Breast epithelium (tissue), 4 donors: ENCODE measurements at places on chromosomes 1 and 21. TPM values are rescaled to one million over a fixed set of nuclear protein-coding genes. Genes with fewer than 3 reads are reported as not detected.

DNA sequence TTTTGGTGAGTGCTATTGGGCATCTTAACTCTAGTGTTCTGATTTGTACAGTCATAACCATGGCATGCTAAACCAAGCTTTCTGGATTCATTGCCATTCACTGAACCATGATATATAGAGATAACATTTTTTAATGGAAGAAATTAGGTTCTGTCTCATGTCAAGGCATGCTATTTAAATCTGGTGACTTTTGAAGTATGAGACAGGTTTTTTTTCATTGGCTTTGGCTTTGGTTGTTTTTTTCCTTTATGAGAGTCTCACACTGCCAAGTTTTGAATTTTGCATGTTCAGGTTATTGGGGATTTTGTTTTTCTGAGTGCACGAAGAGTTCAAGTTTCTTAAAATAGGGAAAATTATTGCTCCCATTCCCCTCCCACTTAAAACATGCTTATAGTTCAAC lies 141.3 kb upstream of the ADAMTS5 start:
- DNase-seq, result no peak

DNA sequence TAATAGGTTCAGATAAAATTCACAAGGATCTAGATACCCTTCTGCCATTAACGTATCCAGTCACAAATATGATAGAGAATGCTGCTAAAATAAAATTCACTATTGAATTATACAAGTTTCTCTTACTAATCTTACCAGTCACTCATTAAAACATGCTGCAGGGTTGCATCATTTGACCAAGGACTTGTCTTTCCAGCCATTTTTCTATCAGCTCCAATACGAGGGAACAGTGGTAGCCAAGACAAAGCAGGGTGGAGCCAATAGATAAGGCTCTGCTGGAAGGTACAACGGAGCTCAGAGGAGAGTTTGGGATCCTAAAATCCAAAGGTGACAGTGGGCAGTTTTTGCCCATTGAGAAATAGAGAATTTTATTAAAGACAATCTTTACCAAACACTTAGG lies 4.0 kb downstream of the DONSON start:
- no peak for DNase-seq

The ERICH3 gene
- total RNA-seq, result under 0.01 TPM

DNA sequence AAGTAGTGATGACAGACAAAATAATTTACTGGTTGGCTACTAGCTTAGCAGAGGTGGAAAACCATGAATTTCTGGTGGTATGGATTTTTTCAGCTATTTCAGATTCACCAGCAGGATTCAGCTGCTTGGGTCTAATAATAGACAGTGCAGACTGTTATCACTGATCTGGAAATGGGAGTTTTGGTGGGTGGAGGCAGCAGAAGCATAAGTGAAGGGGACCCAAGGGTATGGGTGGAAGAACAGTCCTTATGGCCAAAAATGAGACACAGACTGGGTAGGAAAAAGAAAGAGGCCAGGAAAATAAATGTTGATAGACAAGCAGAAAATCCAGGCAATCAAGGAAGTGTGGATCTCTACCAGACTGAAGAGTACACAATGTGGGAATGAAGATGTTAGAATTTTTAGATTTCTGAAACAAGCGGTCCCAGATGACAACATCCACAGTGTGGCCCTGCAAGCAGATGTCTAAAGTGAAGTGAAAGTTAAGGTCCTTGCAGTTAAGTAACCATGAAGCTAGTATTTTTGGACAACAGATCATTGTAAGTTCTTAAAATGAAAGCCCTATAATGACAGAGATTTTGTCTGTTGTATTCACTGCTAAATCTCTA lies 24.7 kb downstream of the LYST start:
- DNase-seq, result no peak

DNA sequence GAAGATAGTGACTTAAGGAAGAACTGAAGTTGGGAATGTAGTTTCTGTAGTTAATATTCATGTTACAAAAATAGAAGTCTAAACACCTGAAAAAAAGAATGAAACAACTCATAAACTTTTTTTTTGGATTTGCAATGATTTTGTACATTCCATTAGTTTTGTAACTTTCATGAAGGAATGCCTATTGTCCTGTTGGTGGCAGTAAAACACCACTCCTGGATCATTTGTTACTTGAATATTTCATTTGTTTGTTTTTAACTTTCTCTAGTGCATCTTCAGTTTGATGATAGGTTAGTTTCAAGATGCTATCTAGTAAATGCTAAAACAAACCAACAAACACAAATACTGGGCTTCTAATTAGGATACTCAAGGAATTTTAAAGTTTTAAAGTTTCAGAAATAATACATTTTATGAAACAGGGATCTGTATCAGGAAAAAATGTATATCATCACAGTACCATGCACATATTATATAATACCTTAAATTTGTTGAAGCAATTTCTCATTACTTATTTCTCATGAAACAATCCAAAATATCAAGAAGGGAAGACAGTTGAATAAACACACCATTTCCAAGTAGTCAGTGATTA lies 229.7 kb upstream of the CACYBP start:
- DNase-seq, result no peak
